ENCODE measurements at places on chromosomes 13 and 19.
A peak's percentile ranks its signal among the peaks of the same experiment; 100 is the strongest.

GRCh38 chr13:90447034-90447733, 900.3 kb upstream of the MIR17HG start:
- no peak for DNase-seq

- DNase-seq, result no peak
Measured at GRCh38 chr13:31835932-31836331, 96.6 kb downstream of the RXFP2 start.

GRCh38 chr19:35140962-35141836, 1.9 kb upstream of the FXYD7 start:
- DNase-seq, result peak; percentile 75

GRCh38 chr13:99064624-99065234, 86.9 kb upstream of the DOCK9 start:
- no peak for DNase-seq

- no peak for DNase-seq
Measured at GRCh38 chr19:9818175-9818733, 625 bp downstream of the FBXL12 start.

DNA sequence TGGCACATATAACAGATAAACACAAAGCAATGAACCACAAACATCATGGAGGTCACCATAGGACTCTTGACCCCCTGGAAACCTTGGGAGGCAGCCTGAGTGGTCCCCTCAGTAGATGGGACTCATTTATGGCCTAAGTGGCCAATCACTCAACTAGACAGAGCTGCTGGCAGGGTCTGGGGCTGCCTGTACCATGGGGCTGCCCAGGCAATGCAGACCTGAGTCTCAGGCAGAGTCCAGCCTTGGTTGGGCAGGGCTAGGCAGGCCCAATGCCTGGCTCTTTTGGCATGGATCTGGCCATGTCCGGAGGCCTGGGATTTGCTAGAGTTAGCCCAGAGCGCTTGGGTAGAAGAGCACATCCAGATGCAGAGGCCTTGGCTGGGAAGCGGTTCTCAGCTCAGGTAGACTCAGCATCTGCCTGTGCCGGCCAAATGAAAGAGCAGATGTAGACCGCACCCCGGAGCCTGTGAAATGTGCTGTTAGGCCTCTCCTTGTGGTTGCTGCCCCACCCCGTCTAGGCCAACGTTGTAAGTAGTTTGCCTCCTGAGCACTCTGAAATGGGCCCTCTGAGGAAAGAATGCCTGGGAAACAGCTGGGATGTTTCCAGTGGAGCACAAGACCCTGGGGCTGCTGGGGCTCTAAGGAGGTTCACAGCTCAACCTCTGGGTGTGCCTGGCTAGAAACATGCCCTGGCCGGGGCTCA, 171.2 kb downstream of the ZNF536 start:
- DNase-seq, result no peak

DNA sequence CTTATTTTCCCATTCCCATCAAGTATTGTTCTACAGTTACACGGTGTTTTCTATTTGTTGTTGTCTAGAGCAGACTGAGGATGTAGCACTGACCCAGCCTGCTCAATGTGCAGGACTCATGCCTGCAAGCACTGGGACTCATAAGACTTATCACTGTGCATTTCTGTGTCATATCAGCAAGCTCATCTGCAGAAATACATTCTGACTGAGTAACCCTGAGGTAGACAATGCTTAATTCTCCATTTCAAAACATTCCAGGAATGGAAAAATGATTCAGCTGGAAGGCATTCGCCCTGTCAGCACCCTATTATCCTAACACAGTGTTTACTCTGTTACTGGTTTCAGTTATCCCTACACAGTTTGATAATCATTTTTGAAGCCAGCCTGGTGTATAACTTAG, 2506.4 kb downstream of the PCDH9 start:
- DNase-seq, result peak; percentile 23

GRCh38 chr13:102300379-102300778, 101.5 kb downstream of the FGF14 start:
- no peak for DNase-seq

DNA sequence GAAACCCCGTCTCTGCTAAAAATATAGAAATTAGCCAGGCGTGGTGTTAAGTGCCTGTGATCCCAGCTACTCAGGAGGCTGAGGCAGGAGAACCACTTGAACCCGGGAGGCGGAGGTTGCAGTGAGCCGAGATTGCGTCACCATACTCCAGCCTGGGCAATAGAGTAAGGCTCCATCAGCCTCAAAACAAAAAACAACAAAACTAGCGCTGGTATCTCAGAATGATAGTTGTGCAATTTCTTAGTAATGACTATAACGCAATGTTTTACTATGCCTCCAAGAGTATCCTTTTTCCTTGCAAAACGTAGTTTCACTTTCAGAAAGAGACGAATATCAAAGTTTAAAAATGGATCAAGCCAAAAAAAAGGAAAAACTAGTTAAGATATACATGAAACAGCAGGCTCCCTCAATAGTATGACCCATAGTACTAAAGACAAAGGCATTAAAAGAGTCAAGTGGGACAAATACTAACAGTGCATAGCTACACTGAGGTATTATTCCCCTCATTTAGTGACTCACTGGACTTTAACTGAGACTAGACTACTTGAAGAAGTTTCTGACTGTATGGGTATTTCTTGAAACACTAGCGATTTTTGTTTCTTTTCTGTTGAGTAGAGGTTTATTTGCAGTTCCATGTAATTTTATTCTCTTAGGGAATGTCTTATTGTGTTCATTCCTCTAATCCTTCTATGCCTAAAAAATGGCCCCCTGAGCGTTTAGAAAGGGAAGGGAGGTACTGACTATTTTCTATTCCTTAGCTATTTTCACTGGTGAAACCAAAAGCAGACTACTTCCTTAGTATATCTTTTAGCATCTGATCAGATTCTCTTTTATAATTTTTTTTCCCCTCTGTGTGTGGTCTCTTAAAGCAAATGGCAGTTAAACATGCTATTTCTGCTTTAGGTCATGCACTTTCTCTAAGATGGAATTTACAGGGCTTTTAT, 10.4 kb upstream of the ITM2B start:
- no peak for DNase-seq

DNA sequence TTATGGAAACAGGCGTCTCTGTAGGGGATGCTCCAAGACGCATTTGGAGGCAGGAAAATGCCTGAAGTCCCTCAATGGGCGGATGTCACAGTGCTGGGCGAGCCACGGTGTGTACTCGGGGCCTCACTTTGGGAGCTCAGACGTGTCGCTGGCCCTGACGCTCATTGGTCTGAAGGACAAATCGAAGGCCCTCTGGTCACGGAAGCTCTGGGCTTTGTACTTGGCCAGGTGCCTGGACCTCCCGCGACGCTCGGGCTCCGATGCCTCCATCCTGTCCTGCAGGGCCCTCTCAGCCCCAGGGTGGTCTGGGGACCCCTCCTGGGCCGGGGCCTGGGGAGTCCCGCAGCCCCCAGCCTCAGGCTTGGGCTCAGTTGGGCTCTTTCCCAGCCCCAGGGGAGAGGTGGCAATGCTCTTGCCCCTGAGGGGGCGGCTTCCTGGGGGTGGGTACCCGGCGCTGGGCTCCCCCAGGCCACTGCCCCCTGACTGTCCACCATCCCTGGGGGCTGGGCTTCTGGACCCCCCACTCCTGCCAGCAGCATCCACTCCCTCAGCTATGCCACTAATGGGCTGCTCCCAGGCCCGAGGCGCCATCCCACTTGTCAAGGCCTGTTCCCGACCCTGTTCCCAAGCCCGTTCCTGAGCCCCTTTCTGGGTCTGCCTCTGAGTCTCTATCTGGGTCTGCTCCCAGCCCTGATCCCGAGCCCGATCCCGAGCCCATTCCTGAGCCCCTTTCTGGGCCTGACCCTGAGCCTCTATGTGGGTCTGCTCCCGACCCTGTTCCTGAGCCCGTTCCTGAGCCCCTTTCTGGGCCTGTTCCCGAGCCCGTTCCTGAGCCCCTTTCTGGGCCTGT, 39.5 kb upstream of the GRTP1 start:
- no peak for DNase-seq

DNA sequence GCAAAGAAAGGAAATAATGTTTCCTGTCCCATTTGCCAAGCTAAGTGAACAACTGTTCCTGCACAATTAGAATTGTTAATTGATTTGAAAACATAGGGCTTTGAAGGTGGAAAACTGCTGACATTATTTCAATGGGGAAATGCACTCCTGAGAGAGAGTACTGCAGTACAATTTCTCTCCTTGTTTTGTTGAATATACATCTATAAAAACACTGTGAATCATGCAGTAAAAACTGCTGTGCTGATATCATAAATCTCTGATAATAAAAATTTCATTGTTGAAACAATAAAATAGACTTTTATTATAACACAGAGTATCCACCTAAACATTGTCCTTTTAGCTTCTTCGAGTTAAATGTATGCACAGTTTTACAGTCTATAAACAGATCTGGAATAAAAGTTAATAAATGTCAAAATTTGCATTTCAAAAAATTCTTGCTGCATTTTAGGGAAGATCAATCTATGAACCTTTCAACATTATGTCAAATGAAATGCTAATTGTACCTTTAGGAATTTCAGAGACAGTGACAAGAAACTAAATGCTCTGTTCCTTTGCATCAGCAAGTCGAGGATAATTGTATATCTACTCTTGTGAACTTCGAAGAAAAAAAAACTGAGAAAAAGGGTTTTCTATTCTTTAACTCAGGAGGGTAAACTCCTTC, 328.2 kb upstream of the DACH1 start:
- no peak for DNase-seq

DNA sequence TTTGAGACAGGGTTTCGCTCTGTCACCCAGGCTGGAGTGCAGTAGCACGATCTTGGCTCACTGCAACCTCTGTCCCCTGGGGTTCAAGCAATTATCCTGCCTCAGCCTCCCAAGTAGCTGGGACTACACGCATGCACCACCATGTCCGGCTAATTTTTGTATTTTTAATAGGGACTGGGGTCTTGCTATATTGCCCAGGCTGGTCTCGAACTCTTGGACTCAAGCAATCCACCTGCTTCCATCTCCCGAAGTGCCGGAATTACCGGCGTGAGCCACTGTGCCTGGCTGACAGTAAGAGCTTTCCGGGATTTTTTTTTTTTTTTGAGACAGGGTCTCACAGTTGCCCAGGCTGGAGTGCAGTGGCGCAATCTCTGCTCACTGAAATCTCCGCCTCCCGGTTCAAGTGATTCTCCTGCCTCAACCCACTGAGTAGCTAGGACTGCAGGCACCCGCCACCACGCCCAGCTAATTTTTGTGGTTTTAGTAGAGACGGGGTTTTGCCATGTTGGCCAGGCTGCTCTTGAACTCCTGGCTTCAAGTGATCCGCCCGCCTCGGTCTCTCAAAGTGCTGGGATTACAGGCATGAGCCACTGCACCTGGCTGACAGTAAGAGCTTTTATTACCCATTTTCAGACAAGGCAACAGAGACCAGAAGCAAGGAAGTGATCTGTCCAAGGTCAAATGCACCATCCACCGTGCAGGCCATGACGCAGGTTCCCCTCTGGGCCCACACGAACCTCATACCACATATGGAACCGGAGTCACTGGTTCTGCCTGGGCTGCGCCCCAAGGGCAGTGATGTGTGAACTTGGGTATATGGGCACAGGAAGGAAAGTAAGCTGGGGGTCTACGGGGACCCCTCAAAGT, 21.0 kb downstream of the RFX1 start:
- no peak for DNase-seq

DNA sequence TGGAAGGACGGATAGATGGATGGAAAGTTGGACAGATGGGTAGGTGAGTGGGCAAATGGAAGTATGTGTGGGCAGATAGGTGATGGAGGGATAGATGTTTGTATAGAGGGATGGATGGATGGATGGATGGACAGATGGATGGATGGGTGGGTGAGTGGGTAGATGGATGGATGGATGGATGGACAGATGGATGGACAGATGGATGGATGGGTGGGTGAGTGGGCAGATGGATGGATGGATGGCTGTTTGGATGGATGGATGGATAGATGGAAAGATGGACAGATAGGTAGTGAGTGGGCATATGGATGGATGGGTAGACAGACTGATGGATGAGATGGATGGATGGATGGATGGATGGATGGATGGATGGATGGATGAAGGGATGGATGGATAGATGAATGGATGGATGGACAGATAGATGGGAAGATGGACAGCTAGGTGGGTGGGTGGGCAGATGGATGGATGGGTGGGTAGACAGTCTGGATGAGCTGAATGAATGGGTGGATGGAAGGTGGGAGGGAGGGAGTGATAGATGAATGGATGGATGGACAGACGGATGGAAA, 74.9 kb upstream of the KCTD15 start:
- no peak for DNase-seq

GRCh38 chr13:98847780-98848179, 95.3 kb upstream of the SLC15A1 start:
- DNase-seq, result no peak

DNA sequence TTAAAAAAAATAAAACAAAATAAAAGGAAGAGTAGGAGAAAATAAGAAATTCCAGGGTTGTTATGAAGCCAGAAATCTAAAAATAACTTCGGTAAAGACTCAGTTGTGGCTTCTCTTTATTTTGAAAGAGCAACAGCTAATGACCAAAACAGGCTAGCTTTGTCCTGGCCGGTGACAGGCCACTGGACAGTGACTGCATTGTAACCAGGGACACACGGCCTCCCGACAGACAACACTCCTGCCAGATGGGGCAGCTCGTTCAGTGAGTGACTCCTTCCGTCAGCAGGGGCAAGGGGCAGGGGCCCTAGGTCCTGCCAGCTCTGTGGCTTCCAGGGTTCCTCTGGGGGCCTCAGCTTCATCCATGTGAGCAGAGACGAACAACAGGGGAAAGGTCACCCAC, 173.4 kb downstream of the KATNAL1 start:
- no peak for DNase-seq

DNA sequence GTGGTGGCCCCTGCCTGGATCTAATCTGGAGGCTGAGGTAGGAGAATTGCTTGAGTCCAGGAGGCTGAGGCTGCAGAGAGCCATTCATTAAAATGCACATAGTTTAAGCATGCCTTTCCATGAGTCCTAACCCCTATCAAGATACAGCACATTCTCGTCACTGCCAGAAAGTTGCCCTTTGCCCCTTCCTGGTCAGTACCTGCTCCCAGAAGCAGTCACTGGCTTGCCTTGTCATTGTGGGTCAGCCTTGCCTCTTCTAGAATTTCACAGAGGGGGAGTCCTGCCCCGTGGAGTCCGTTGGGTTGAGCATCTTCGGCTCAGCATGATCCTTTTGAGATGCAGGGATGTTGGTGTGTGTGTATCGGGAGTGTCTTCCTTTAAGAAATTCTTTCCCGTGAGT, 10.8 kb downstream of the BICRA start:
- no peak for DNase-seq

DNA sequence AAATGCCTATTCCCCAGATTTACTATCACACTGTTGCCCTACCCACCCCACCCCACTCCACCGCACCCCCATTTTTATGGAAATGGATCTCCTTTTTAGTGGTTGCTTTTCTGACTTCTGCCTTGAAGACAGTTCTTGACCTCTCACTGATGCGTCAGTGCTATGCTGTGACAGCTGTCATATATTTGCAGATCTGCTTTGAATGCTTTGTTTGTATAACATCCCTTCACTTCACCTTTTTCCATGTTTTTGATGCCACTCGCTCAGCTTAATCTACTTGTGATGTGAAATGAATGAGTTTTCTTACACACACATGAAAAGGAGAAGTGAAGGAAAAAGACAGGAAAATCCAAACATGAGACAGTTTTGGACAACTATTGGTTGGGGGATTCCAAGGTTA, 731.0 kb downstream of the SLITRK6 start:
- no peak for DNase-seq

All from muscle of back (tissue), 13 donors.